ENCODE measurements at places on chromosomes 3 and 15. TPM values are rescaled to one million over a fixed set of nuclear protein-coding genes. Genes with fewer than 3 reads are reported as not detected.

GRCh38 chr3:196237203-196237602, 20.9 kb downstream of the SLC51A start:
- DNase-seq: no peak

DNA sequence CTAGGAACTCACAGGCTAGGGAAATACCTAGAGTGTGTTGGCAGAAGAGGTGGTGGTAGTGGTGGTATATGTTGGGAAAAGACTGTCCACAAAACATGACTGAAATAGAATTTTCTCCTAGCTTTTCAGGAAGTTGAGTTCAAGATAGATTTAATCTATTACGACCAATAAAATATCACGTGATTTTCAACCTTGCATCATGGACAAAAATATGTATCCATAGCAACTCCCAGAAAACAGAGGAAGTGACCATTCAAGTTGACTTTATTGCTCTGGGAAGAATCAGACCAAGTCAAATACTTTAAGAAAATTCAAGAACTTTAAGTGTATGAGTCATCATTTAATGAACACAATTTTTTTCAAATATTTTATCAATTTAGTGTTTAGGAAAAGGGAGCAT, 347.0 kb upstream of the ZNF385D start:
- no peak for DNase-seq

- no peak for DNase-seq
Observed at GRCh38 chr3:119295816-119296726, 1.9 kb downstream of the ARHGAP31 start.

DNA sequence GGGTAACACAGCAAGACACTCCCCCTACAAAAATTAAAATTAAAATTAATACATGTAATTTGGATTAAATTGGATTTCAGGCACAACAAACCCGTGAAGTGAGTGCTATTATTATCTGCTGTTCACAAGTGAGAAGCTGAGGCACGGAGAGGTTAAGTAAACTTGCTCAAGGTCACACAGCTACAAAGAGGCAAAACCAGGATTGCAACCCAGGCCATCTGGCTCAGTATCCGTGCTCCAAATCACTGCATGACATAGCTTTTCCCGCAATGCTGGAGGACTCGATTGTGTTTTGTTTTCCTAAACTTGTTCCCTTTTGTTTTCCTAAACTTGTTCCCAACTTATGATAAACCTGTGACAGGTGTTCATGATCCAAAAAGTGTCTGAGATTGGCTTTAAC, 19.9 kb upstream of the C15orf39 start:
- DNase-seq: no peak

DNA sequence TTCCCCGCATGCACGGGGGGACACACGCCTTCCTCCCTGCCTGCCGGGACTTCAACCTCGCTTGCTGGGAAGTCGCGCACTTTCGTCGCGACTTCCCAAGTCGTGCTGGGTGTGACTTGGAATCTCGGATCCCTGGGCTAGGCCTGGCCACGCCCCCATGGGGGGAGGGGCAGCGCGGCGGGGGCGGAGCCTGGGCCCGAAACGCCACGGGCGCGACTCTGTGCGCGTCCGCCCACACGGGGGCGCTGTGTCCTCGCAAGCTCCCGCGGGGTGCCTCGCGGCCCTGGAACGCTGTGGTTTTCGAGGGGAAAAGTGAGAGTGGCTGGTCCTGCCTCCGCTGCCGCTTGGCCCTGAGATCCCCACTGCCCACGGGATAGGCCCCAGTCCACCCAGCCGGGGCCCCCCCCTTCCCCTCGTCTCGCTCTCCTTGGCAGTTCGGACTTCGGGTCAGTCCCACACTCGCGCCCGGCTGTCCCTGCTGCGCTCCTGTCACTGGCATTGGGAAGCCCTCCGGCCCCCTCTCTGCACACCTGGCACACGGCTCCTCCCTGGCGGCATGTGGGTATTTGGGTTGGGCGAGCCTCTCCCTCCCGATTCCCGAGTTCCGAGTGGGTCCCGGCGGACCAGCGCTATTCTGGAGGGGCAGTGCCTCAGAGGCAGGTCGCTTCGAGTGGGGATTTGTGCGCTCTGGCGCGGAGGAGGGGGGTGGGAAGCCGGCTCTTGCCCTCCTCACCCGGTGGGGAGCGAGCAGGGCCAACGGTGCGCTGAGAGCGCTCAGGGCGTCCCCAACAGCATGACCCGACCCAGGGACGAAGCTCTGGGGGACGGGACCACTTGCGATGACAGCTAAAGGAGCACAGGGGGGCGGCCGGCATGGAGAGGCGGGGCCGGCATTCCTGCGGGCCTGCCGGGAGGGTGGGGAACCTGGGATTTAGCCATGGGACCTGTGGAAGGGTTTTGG, 23.6 kb downstream of the SEC61A1 start:
- DNase-seq: peak; percentile 94

GRCh38 chr3:28840976-28841376, 439.9 kb upstream of the RBMS3 start:
- no peak for DNase-seq

- no peak for DNase-seq
Observed at GRCh38 chr3:181619897-181620296, 91.8 kb upstream of the SOX2 start.

DNA sequence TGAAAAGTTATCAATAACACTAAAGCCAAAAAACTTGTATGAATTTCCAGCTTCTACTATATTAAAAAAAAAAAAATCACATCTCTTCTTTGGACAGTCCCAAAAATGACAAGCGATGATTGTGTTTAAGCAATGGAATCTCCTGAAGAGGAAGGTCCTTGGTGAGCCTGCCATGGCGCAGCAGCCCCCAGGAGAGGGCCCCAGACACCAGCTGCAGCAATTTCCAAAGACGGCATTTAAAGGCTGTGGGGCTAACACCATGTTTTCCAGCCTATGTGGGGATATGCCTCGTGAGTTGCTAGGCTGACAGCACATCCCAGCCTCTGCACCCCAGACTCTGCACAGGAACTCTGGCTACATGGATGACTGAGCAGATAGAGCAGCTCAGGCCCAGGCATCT, 14.7 kb downstream of the SKIC8 start:
- no peak for DNase-seq

DNA sequence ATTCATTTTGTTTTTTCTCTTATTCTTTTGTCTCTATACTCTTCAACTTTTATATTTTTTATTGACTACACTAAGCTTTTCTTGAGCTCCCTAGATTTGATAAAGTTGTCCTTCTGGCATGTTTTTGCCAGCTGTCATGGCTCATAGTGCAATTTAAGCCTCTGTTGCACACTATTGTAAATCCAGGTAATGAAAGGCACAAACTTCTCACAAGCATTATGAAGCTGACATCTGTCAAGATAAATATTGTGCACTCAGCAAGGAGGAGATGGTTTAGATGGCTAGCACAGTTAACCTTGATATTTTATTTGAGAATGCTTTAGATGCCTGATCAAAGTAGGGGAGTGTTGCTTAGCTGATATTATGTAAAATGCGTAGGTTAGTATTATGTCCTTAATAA, 1280.9 kb downstream of the NSUN3 start:
- DNase-seq: no peak

- peak; percentile 62 for DNase-seq
Observed at GRCh38 chr3:14439501-14440167, 37.2 kb downstream of the SLC6A6 start.

GRCh38 chr3:117184574-117184973, 475.0 kb downstream of the TUSC7 start:
- DNase-seq: no peak

DNA sequence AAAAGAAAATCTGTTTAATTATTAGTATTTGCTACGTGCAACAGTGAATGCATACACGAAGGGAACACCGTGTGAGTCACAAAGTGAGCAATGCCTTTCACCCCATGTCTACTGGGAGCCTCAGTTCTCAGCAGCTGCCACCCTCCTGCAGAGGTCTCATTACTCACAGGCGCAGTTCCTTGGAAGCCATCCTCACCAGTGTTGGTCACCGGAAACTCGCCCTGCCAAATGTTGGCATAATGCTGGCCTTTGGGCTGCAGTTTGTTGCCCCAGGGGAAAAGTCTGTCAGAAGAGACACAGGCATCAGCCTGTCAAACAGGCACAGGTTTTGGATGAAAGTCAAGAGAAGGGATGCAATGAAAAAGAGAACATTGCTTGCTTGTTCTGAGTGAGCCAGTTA, 50.1 kb downstream of the SUMF1 start:
- no peak for DNase-seq

DNA sequence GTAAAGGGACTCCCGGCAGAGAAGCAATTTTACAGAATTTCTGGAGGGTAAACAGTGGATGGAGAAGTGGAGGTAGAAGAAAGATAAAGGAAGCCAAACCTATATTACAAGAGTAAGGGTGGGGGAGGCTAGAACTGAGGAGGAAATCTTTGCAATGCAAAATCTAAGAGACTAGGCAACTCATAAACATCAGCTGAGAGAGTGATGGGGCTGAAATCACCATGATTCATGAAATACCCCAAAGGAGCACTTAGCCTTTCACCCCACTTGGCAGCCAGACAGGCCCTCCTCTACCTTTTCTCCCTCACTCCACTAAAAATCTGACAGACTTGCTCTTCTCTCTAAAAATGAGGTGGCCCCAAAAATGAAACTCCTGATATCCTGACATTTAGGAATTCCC, 19.5 kb upstream of the ZBTB38 start:
- DNase-seq: no peak

- DNase-seq: no peak
Observed at GRCh38 chr15:65896236-65896635, 26.9 kb downstream of the RAB11A start.

- no peak for DNase-seq
Observed at GRCh38 chr3:119620899-119621298, 23.2 kb downstream of the PLA1A start.

GRCh38 chr3:47579875-47580274, 1.2 kb upstream of the CSPG5 start:
- no peak for DNase-seq

DNA sequence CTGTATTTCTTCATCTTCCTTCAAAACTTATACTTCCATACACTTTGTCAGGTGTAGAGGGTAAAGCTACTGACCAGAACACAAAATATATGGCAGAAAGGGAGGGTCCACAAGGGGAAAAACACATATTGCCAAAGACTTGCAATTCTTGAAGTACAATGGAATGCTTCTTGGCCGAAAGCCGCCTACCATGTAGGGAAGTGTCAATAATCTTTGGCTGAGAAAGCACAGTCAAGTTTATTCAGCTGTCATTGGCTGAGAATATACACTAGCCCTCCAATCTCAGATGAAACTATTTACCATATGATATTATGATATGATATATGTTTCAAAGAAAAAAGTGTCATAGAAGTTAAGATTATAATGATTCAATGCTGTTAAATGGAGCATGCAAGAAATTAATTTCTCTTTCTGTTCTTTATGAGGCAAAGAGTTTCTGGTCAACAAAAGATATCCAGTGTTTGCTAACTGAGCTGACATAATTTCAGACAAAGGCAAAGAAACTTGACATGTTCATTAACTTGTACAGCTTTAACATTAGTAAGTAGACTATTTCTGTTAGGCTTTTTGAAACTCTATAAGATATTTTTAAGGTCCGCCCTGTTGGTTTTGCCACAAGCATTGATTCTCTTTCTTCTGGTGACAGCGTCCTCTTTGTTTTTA, 89.0 kb upstream of the LPP start:
- no peak for DNase-seq

SCAANT1 gene
- not detected for total RNA-seq

SLC15A2 gene
- 1.5 TPM for total RNA-seq

IL17RE gene
- total RNA-seq: 2.5 TPM

CPNE4 gene
- total RNA-seq: not detected

Measured in left lobe of liver (tissue), 2 donors.